Muscle of leg (tissue), 16 donors: ENCODE measurements at places on chromosomes 5 and 9. TPM values are rescaled to one million over a fixed set of nuclear protein-coding genes. Genes with fewer than 3 reads are reported as not detected.

DNA sequence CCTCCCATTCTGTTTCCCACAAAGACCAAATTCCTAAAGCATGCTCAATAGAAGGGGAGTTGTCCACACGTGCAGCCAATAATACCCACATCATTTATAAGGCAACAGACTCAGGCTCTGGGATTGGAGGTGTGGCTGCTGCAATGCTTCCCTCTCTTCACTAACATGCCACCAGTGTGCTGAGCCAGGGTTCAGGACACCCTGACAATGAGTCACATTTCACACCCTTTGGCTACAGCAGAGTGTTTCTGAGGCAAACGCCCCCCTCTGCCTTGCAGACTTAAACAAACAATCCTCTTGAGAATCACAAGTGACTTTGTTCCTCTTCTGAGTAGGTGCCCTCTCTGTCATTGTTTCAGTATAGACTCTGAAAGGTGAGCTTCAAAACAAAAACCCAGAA, 189.3 kb upstream of the TLE4 start:
- H3K27ac ChIP-seq, result no peak overlapping the region
- no peaks in the 10 kb centered on the region for H3K4me1 ChIP-seq
- no peaks in the 10 kb centered on the region for H3K36me3 ChIP-seq
- no peak for DNase-seq
- no peak overlapping the region for H3K4me3 ChIP-seq

GRCh38 chr9:85667374-85667773, 74.4 kb downstream of the AGTPBP1 start:
- H3K36me3 ChIP-seq, result no peaks in the 10 kb centered on the region
- H3K4me1 ChIP-seq, result no peaks in the 10 kb centered on the region
- no peak overlapping the region for H3K27ac ChIP-seq
- H3K27me3 ChIP-seq, result no peaks in the 10 kb centered on the region

DNA sequence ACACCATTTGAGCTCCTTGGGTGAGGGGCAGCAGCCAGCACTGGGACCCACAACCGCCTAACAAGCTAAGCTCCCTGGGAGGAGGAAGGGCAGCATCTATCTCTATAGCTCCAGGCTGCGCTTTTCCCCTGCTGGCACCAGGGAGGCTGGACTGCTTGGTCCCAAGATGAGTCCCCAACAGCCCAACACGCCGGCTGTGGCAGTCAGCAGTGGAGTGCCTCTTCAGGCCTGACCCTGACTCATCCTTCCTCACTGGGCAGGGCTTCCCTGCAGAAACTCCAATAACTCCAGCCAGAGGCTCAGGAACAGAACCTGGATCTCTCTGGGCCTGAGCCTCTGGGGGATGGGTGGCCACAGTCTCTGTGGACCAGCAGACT, 113.7 kb upstream of the ADAMTS16 start:
- no peaks in the 10 kb centered on the region for H3K27me3 ChIP-seq
- H3K36me3 ChIP-seq, result no peaks in the 10 kb centered on the region
- no peak overlapping the region for H3K27ac ChIP-seq
- DNase-seq, result no peak

- H3K4me1 ChIP-seq, result no peaks in the 10 kb centered on the region
- DNase-seq, result no peak
- H3K27me3 ChIP-seq, result no peaks in the 10 kb centered on the region
- no peak overlapping the region for H3K4me3 ChIP-seq
- H3K36me3 ChIP-seq, result no peaks in the 10 kb centered on the region
Measured at GRCh38 chr5:6280425-6281100, 97.8 kb downstream of the MED10 start.

- H3K4me1 ChIP-seq, result no peaks in the 10 kb centered on the region
- no peak overlapping the region for H3K27ac ChIP-seq
- no peak overlapping the region for H3K4me3 ChIP-seq
- H3K36me3 ChIP-seq, result no peaks in the 10 kb centered on the region
Measured at GRCh38 chr5:106873568-106873967, 797.2 kb downstream of the EFNA5 start.

DNA sequence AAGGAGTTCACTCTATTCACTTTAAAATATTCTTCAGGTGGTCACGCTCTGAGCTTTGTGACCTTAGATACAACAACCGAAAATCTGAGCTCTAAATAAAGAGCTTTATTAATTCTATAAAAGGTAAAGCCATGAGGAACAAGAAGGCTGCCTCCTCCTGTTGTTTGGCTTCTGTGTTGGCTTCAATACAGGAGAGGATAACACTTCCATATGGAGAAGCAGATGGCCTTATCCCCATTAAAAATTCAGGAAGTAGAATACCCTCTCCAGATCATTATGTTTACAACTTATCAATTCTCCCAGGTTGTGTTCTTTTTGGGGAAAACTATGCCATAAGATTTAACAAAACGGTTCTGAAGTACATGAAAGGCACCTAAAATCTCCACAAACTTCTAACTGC, 128.4 kb downstream of the TTC39B start:
- no peak overlapping the region for H3K4me3 ChIP-seq
- H3K27me3 ChIP-seq, result no peaks in the 10 kb centered on the region
- H3K27ac ChIP-seq, result no peak overlapping the region
- peaks cover 2% of the 10 kb centered on the region for H3K36me3 ChIP-seq
- no peak for DNase-seq

GRCh38 chr5:6659941-6660684, 26.9 kb downstream of the SRD5A1 start:
- no peaks in the 10 kb centered on the region for H3K27me3 ChIP-seq
- no peak overlapping the region for H3K4me3 ChIP-seq
- H3K27ac ChIP-seq, result no peak overlapping the region
- H3K36me3 ChIP-seq, result peaks cover 35% of the 10 kb centered on the region
- H3K4me1 ChIP-seq, result no peaks in the 10 kb centered on the region

- H3K4me1 ChIP-seq, result peaks cover 68% of the 10 kb centered on the region
- H3K4me3 ChIP-seq, result no peak overlapping the region
- no peaks in the 10 kb centered on the region for H3K27me3 ChIP-seq
- peak; percentile 66 for DNase-seq
- peak overlapping the region; percentile 77 for H3K27ac ChIP-seq
Measured at GRCh38 chr5:177105691-177106476, 19.2 kb downstream of the FGFR4 start.

The RNF208 gene
- polyA plus RNA-seq, result 2.5 TPM

DNA sequence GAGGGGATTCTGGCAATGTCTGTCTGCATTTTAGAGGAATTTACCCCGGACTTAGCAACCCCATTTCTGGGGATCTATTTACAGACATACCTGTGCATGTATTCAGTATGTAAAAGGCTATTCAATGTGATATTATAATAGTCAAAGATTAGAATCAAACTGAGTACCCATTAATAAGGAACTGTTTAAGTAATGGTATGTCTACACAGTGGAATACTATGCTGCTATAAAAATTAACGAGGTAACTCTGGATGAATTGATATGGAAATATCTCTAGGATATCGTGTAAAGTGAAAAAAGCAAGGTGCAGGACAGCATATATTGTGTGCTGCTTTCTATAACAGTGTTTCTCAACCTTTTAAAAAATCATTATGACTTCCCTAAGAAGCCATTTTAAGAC, 186.9 kb downstream of the SEMA6A start:
- no peak overlapping the region for H3K4me3 ChIP-seq
- H3K4me1 ChIP-seq, result peaks cover 5% of the 10 kb centered on the region
- no peaks in the 10 kb centered on the region for H3K27me3 ChIP-seq
- no peak overlapping the region for H3K27ac ChIP-seq
- DNase-seq, result no peak
